Stimulated activated CD8-positive, alpha-beta memory T cell treated with anti-CD3 and anti-CD28 coated beads, Interleukin-7, amount 100 ng/mL, for 1 hour (primary cell): ENCODE measurements at places on chromosomes 2 and 18.

- DNase-seq, result no peak
These were observed 35.4 kb downstream of the ANKRD29 start for GRCh38 chr18:23627321-23627720.

DNA sequence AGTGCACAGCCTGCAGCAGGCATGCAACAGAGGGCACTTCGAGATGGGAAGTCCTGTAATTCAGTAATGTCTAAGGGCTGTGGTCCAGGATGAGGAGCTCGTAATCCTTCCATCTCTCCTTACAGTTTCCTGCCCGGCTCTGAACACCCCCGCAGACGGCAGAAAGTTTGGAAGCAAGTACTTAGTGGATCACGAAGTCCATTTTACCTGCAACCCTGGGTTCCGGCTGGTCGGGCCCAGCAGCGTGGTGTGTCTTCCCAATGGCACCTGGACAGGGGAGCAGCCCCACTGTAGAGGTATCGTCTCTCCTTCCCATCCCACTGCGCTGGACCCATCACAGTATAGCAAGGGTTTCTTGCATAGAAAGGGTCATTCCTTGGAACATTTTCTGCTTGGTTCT is 26.7 kb downstream of the FBLN7 start:
- DNase-seq, result no peak

DNA sequence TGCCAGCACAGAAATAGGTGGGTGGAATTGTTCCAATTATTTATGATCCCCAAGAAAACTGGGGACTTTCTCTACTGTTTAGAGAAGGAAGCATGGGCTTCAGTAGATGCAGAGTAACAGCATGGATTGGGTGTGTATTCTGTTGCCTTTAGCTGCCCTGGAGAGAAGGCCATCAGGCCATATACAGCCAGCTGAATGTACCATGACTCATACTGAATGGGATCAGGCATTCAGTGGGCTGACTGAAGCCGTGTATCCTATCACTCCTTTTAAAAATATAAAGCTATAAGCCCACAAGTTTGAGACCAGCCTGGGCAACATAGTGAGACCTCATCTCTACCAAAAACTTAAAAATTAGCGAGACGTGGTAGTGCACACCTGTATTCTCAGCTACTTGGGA is 16.7 kb upstream of the PLEKHM3 start:
- DNase-seq, result no peak

GRCh38 chr2:13558368-13558767 is 841.6 kb downstream of the TRIB2 start:
- no peak for DNase-seq

DNA sequence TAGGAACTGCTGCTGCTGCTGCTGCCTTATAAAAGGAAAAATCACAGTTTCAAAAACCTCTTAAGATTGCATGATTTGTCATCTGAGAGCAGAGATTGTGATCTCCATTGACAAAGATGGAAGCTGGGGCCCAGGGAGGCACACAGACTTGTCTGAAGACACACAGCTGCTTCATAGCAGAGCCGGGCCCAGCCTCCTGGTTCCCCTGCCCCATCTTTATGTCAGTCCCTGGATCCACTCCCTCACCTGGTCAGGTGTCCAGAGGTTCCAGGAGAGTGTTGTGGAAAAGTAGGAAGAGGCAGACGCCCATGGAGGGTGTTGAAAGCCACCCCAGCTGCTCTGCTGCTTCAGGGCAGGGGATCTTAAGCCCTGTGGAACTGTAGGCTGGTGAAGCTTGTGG is 20.0 kb downstream of the STEAP3 start:
- DNase-seq, result no peak

DNA sequence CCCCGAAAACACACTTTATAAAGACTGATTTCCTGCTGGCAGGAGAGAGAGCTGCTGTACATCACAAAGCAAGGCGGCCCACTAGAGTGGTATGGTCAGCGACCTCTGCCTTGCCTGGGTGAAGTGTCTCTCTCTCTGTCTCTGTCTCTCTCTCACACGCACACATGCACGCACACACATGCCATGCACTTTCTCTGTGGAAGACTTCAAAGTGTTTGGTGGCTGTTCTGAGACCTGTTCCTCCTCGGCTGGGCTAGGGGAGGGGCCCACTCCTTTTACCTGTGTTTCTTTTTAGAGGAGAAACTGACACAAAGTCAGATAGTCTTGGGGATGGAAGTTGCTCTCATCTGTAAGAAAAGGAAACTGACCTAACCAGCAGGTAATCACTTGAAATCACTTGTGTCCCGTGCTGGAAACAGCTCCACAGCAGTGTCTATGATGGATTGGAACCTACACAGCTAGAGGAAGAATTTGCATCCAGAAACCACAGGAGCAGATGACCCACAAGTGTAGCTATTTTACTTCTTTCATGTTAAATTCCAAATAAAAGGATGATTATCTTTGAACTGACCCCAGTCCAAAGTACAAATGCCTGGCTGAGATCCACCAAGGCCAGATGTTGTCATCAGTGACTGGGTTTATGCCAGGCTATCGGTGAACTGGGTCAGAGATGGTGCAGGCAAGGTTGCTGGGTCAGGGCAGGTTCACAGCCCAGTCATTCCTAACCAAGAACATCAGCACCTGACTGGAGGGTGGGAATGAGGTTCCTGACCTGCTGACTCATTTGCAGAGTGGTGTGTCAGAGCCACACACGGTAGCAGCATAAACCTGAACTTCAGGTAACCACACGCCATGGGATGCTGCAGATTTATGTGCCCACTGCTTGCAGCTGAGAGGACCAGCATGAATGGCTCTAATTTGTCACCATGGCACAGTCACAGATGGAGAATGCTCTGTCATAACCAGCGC is 63.0 kb downstream of the NPAS2 start:
- no peak for DNase-seq

GRCh38 chr18:2907550-2908135 is 60.8 kb downstream of the EMILIN2 start:
- DNase-seq, result no peak

GRCh38 chr2:28038722-28039121 is 148.2 kb downstream of the BABAM2 start:
- DNase-seq, result no peak

DNA sequence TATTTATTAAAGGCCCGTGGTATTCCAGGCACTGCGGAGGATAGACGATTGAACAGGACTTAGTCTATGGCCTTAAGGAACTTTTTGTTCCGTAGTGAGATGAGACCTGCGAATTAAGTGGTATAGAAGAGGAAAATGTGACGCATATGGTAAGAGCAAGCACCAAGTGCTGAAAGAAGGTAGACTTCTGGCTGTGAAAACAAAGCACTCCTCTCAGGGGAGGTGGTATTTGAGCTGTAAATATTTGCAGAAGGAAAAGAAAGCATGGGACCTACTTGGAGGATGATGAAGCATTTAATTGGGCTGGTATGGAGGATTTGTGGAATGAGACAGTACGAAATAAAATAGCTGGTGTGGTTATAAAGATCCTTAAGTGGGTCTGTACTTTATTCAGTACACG is 62.5 kb downstream of the GPR39 start:
- no peak for DNase-seq

DNA sequence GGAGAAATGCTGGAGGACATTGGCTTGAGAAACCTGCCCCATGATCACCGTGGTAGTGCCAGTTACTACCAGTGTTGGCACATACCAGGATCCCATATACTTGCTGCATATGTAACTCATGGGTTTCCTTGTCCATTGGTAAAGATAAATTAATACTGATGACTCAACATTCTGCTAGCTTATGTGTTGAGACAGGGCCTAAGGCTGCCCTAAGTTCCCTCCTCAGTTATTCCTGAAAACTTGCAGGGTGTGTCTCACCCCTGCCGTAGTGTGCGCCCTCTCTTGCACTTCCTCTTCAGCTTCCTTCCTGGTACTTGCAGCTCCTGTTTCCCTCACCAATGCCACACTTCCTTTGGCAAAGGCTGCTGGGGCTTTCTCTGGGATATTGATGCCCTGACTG is 4.3 kb upstream of the INO80C start:
- no peak for DNase-seq

DNA sequence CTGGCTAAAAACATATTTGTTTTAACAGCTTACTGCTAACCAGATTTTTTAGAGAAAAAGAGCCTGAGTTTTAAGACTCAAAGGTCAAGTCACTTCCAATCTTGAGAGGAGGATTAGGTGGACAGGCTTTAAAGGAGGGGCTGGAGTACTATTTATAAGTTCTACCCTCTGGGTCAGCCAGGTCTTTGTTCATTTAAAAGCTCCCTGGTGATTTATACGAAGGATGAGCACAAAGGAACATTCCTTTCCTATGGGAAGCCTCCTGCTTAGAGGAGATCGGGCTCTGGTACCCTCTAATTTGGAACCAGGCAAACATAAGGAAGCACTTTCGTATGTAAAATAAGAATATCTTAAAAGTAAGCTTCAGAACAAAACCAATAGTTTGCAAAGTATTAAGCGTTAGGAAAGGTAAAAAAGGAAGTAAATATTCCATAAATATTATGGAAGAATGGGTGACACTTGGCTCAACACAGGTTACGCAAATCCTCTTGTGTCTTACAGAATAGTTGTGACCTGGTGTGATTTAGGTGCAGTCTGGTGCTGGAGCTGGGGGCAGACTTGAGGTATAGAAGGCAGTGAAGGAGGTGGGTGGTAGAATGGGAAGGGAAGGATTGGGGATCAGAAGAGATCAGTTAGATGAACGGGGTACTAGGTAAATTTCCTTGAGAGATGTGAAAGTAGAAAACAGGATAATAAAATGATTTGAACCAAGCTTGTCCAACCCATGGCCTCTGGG is 35.6 kb downstream of the PDE6D start:
- no peak for DNase-seq

DNA sequence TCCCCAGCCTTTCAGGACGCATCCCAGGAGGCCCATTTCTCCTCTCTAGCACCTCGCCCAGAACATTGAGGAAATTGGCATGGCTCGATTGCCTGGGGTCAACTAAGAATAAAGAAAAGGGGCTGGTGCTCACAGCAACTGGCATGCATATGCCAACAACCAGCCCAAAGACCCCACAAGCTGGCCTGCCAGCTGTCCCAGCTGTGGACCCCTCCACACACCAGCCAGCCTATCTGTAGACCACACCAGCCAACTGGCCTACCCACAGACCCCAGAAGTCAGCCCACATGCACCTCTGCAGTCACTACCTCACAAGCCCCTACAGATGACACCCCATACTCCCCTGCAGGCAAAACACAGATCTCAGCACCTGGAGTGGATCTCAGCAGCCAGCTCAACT is 123.8 kb upstream of the ID2 start:
- DNase-seq, result no peak

DNA sequence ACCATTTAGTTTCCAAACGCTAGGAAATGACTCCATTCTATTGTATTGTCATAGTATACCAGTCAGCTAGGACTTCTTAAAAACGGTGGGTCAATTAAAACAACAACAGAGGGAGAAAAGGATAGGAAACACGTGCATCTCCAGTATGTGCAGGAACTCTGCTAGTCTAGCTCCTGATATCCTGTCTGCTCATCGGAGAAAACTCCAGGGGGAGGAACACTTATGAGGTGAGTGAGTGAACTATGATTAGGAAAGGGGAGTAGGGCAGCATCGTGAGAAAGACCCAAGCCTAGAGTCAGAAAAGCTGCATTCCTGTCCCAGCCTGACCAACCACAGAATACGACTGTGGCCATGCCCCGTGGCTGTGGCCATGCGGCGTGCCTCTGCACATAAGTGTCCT is 34.2 kb downstream of the DTNB start:
- no peak for DNase-seq

DNA sequence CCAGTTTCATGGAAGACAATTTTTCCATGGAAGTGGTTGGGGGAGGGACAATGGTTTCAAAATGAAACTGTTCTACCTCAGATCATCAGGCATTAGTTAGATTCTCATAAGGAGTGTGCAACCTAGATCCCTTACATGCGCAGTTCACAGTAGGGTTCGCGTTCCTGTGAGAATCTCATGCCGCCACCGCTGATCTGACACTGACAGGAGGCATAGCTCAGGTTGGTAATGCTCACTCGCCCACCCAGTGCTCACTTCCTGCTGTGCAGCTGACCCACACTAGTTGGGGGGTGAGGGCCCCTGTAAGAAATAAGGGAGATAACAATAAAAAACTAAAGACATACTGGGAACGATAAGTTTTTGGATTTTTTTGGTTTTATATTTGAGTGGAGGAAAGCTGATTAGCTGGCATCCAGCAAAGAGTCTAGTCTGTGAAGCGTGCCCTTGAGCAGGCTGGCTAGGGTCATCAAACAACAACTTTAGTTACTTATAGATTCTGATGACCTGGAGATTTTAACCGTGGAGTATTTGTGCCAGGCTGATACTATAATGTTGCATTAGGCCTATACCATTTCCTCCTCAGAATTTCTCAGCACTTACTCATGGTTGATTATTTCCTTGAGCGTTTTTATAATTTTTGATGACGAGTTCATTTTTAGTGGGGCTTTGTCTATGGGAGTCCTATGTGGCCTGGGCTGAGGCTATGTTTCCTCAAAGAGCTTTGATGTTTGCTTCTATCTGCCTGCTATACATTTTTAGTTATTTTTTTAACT is 6.3 kb upstream of the MCFD2 start:
- no peak for DNase-seq

GRCh38 chr2:11101430-11101829 is 53.8 kb upstream of the SLC66A3 start:
- no peak for DNase-seq

GRCh38 chr18:3044931-3045698 is 32.2 kb upstream of the LPIN2 start:
- DNase-seq, result no peak

DNA sequence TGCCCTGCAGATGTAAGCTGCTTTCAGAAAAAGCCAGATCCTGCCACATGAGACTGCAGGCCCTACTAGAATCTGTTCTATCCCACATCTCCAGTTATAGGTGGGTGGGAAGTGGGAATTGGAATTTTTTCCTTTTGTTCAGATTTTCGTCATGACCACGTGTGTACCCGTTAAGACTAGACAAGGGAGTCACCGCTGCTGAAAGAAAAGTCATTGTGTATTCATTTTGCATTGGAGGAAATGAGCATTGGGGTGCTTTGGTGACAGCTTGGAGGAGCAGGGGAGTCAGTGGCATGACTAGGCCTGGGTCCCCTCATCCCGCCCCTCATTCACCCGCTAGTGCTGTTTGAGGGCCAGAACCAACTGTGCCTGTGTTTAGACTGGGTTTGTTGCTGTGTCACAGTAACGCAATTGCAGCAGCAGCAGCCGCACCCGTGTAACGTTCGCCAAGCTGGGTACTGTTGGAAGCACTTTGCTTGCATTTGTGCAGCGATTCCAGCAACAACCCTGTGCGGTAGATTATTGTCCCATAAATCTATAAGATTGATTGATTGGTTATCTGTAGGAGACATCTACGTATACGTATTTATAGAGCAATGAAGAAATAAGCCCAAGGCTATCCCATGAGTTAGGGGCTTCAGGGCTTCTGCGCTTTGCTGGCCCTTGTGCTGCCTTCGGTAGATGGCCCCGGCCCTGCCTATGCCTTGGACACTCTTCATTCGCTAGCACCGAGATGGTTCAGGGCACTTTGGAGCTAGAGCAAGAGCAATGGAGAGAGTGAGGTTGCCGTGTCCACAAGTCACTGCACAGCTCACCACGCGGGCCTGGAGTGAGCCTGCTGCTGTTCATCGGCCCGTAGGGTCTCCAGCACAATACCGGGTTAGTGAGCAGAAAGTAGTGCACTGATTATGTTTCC is 194.9 kb downstream of the AGAP1 start:
- no peak for DNase-seq
